ENCODE measurements at places on chromosomes 1 and 21.

GRCh38 chr1:20962576-20963258 is 175.6 kb upstream of the HP1BP3 start:
- DNase-seq: no peak

- no peak for DNase-seq
These were observed 37.5 kb upstream of the TTC22 start for GRCh38 chr1:54838565-54839180.

DNA sequence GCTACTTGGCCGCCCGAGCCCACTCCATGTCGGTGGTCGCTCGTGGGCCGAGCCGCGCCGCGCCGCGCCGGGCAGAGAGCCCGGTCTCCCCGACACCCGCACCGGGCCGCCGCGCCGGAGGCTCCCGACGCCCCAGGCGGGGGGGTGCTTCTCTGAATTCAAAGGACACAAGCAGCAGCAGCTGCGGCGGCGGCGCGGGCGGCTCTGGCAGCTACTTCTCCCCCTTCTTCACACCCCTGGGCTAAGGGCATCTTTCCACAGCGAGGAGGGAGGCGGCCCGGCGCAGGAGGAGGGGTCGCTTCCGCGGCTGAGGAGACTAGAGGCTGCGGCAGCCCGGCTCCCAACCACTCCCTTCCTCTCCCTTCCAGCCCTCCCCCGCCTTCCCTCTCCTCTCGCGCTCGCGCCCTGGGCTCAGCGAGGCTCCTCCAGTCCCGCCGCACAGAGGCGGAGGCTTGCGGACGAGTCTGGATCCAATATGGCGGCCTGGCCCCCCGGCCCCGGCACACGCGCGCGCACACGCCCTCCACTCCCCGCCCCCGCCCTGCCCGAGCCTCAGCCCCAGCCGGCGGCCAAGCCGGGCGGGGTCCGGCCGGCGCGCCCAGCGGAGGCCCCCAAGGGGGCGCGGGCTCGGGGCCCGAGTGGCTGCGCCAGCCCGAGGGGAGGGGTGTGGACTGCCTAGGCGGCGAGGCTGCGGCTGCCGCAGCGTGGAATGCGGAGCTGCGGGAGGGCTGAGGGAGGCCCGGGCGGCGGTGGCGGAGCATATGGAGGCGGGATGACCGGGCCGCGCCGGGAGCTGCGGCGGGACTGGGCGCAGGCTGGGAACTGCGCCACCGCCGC is at the start of gene CDC42BPA:
Gene CDC42BPA, minus strand, starts transcription at position 477 of the 837 bp plus-strand sequence. CDS start 1,310 bp downstream, outside the sequence.
- DNase-seq: no peak

- DNase-seq: no peak
These were observed 340.3 kb downstream of the SEC16B start for GRCh38 chr1:177629526-177629925.

DNA sequence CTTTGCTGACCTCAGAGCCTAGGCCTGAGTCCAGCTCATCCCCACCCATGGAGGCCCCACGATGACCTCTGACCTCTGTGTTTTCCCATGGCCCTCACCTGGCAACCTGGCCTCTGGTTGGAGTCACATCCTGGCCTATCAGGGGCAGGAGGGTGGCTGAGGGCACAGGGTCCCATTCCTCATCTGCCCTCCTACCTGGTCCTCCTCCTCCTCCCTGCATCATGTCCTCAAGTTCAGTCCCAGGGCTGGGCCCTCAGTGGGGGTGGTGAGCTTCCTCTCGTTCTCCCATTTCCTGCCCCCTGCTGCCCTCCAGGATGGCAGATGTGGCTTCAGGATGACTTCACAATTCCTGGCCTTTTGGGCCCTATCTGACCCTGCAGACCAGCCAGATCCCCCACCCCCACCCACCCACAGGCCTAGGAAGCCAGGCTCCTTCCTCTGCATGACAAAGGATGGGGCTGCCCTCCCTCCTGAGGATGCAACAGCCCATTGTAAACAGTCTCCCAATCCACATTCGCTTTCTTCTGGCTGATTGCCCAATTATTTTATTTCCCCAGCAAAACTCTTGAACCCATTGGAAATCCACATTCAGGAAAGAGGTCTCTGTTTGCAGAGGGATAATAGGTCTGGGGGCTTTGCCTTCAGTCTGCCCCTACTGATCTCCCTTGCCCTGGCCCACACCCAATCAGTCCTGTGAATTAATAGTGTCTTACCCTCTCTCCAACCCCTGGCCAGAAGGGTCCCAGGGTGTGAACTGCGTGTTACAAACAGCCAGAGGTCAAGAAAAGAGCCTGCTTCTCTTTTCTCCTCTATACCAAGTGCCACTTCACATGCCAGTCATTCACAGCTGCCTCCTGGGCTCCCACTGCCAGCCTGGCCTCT is 10.3 kb upstream of the LEFTY1 start:
- no peak for DNase-seq

- DNase-seq: no peak
These were observed 33.9 kb downstream of the C1orf141 start for GRCh38 chr1:67100833-67101232.

DNA sequence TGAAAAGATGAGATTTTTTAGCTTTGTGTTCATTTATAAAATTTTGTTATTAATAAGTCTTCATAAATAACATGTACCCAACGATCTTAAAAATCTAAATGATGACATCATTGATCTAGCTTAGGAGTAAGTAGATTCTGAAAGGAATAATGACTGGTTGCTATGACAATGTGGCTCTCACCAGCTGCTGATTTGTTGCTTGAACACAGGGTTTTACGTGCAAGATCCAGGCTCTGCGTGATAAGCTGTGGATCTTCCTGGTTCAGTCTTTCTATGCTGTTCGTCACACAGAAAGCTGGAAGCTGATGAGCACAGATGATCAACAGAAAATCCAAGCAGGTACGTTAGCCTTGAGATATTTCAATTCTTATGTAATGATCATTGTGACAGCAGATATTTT is 49.1 kb upstream of the C1orf146 start:
- DNase-seq: no peak

DNA sequence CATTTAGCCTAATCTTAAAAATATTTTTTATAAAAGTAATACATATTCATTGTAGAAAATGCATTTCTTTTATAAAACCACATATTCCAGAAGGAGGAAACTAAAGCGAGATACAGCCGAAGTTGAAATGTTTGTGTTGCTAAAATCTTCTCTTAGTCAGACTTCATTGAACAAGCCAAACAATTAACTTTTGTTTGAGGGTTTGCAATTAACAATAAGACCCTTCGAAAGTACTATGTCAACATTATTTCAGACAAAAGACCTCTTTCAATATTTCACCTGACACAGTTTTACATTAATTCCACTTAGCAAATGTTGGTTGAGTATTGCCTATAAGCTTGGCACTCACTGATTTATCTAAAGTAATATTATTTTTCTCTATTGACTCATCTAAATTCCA is 354.0 kb upstream of the ADAMTS5 start:
- no peak for DNase-seq

- no peak for DNase-seq
These were observed 5.7 kb upstream of the PLPP3 start for GRCh38 chr1:56584910-56585528.

GRCh38 chr1:24870551-24871195 is 59.4 kb downstream of the RUNX3 start:
- DNase-seq: no peak

DNA sequence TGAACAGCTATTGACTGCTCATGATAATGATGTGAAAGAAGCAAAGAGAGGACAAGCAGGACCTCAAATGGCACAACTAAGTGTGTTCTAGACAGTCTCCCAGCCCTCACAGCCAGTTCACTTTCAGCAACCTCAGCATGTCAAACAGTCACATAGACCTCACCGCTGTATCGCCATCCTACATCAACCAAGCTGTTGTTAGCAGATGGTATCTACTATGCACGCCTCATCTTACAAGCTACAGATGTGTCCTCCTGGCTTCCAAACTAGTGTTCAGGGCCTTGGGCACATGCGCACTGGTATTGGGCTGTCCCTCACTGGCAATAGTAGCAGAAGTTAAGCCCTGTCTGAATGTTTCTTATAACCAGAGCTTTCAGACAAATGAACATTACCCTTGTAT is 28.4 kb downstream of the EVI5 start:
- DNase-seq: no peak

DNA sequence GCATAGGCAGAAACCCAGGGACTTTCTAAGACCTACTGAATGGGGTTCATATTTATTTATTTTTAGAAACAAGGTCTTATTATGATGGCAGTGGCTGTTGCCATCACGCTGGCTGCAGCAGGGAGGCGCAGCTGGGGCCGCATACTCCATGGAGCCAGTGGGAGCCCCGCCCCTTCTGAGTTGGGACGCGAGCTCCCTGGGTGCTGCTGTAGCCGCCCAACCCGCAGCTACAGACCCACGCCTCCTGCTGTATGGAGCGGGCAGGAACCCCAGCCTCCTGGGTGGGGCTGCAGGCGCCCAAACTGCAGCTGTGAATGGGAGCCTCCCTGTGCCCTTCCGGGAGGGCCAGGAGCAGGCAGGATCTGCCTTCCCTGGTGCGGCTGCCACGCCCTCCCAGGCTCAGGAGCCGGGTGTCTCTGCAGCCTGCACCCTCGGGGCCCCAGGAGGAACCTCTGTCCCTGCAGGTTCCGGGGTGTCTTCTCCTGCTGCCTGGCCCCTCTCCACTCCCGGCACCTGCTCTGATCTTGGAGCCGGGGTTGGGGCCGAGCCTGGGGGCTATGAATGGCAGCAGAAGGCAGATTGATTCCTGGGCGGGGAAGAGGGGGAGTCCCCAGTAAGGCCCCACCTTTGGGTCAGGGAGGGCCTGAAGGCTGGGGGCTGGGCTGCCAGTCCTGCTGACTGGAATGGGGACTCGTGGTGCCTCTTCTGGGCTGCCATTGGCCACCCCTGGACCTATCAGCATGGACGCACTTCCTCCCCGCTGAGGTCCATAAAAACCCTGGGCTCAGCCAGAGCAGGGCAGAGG is 66.5 kb upstream of the LRRN2 start:
- DNase-seq: no peak

GRCh38 chr1:244022311-244022710 is 28.8 kb upstream of the ZBTB18 start:
- DNase-seq: no peak

GRCh38 chr1:36472656-36473055 is 8.5 kb upstream of the MRPS15 start:
- no peak for DNase-seq

- DNase-seq: no peak
These were observed 221.4 kb downstream of the HLX start for GRCh38 chr1:221100611-221101010.

GRCh38 chr1:246278371-246278770 is 228.7 kb downstream of the SMYD3 start:
- DNase-seq: no peak

GRCh38 chr1:2890221-2890850 is 88.8 kb upstream of the TTC34 start:
- DNase-seq: no peak

GRCh38 chr21:42063191-42063570 is 7.9 kb upstream of the UMODL1 start:
- no peak for DNase-seq

DNA sequence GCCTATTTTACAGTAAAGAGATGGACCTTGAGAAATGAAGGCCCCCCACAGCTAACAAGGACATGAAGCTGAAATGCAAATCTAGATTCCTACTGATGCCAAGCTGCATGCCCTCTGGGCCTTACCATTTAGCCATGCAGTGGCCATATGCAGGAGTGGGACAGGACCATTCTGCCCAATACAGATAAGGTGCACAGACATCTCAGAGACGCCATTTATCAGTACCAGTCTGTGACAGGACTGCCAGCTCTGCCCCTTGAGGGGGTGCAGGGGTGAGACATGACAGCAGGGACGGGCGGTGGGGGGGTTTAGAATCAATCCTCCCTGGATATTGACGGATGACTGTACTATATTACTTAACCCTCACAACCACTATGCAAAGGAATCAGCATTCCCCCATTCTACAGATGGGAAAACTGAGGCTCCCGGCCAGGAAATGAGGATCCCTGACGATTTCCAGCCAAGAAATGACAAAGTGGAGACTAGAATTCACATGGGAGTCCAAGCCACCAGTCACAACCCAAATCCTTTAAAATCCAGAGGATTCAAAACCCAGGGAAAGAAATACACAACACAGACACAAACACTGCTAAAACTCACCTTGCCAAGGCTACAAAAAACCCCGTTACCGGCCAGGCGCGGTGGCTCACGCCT is 10.8 kb downstream of the SSBP3 start:
- DNase-seq: no peak

DNA sequence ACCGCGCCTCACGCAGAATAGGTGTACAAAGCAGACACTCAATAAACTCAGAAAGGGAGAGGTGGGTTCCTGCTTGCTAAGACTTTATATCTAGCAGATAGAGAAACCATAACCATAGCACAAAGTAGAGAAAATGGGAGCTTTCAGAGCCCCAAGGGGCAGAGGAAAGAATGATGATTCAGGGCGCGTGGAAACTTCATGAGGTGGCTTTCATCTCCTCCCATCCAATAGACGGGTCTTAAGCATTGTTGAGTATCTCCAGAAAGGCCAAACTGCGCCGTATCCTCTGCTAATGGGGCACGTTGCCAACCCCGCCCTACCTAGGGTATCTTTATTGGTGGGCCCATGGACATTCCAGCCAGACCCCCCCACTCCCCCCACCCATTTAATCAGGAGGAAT is 778 bp upstream of the MIXL1 start:
- no peak for DNase-seq

- DNase-seq: no peak
These were observed 102.7 kb downstream of the LYST start for GRCh38 chr1:235763962-235764361.

DNA sequence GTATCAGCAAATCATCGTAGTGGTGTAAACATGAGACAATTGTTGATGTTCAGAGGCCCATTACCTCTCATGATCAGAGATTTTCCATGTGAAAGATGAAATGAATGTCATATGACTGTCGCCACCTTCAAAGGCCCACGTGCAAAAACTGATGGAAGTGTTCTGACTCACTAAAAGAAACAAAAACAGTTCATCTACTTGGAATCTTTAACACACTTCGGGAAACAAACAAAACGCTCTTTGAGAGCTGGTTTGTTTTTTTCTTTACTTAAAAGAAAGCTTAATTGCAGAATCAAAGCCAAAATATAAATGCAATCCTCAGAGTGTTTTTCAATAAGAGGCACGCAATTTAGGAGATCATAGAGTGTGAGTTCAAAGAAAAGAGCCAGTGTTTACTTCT is 100.8 kb downstream of the PLPPR4 start:
- DNase-seq: no peak

GRCh38 chr1:201741763-201742342 is 87.1 kb upstream of the IPO9 start:
- DNase-seq: no peak

- no peak for DNase-seq
These were observed 64.8 kb downstream of the MORN1 start for GRCh38 chr1:2326524-2326923.

DNA sequence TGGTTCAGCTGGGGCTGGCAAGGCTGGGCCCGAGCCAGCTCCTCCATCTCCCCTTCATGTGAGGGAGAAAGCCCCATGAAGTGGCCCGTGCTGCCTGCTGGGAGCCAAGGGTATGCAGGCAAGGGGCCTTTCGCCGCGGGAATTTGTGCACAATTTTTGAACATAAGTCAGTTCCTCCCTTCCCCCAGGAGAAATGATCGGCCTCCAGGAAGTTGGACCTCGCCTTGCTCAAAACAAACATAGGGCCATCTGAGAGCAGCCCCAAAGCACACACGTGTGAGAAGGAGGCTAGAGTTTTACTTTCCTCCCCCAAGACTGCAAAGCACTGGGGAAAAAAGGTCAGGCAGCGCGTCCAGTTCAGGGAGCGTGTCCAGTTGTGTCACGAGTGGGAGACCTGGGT is 64.7 kb downstream of the PRDM16 start:
- DNase-seq: no peak

- no peak for DNase-seq
These were observed 1.3 kb upstream of the C1orf226 start for GRCh38 chr1:162380061-162380846.

All from activated T-helper 1 cell treated with Interleukin-2 at 50 U/mL for 16 hours (primary cell).